ENCODE measurements at places on chromosomes 13 and 19.
A peak's percentile ranks its signal among the peaks of the same experiment; 100 is the strongest.

GRCh38 chr19:13090511-13091231 lies 12.0 kb downstream of the LYL1 start:
- DNase-seq, result no peak

GRCh38 chr13:43686557-43686956 lies 100.2 kb downstream of the ENOX1 start:
- no peak for DNase-seq

DNA sequence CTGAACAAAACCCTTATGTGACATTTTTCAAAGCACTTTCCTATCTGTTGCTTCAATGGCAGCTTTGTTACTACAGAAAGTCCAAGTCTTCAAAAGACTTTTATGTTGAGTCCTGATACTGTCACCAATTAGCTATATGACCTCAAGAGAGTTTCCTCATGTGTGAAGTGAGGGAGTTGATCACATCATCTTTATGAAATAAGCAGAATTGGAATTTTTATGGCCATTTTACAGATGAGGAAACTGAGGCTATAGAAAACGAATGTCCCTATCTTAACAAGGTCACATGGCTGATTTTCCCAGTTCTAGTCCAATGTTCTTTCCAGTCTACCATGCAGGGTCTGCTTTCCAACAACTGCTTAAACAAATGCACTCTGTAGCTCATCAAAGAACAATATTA lies 2.6 kb downstream of the TNFRSF19 start:
- no peak for DNase-seq

- no peak for DNase-seq
Observed at GRCh38 chr13:96090240-96091101, 564 bp downstream of the HS6ST3 start.

DNA sequence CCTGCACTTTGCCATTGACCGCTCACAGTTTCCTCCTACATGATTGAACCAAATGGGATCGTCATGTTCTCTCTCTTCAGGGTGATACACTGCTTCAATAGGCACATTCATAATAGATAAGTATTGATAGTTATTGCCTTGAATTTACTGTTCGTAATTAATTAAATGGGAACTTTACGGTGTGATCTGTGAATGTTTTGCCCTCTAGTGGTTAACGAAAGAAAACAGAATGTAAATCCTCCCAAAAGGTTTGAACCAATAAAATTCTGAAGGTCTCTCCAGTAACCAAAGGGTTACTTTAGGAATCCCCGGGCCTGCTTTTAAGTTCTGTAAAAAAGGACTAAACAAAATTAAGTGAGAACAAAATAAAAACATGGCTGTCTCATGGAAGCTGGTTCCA lies 389.3 kb downstream of the DACH1 start:
- no peak for DNase-seq

GRCh38 chr13:30121666-30122065 lies 185.7 kb downstream of the KATNAL1 start:
- DNase-seq, result no peak

GRCh38 chr19:5953030-5953589 lies 24.8 kb downstream of the RANBP3 start:
- no peak for DNase-seq

DNA sequence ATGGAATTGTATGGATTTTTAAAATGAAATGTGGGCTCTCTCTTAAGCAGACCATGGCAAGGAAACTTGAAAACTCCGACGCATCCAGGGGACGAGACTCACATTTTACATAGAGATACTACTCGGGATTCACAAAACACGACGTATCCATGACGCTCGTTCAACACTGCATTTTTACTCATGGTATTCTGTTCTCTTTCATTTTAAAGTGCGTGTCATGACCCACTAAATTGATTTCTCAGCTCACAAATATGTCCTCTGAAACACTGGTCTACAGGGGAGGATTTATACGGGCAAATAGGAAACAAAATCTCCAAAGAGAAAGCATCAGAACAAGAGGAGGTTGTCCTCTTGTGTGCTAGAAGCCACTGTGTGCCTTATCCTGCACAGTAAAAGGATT lies 523.5 kb downstream of the MYO16 start:
- no peak for DNase-seq

- DNase-seq, result no peak
Observed at GRCh38 chr13:36006347-36006746, 124.8 kb downstream of the DCLK1 start.

DNA sequence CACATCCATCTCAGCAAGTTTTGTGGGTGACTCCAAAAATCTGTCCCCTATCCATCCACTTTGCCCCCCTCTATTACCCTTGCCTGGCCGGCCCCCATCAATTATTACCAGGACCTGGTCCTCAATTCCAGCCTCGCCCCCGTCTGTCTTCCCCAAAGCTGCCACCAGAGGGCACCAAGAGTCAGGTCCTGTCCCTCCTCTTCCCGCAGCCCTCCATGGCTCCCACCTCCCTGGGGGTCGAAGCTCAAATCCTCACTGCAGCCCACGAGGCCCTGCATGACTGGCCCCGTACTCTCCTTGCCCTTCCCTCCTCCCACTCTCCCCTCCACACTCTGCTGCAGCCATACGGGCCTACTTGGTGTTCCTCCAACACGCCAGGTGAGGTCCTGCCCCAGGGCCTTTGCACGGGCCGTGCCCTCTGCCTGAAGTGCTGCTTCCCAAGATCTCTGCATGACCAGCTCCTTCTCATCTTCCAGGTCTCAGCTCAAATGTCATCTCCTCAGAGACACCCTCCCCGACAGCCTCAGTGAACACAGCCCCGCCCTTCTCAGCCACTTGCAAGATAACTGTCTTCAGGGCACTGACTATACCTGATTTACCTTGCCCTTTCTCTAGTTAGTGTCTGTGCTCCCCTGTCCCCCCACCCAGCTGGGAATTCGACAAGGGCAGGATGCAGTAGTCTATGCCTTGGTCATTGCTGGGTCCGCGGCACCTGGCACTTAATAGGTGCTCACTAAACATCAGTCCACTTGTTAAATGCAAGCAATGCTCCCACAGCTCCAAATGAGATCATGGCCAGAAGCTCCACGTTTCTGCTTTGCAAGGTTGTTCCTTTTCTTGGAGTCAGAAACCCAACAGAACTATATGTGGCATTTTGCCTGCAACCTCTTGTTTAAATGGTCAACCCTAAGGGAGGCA lies 16.8 kb upstream of the SEMA6B start:
- DNase-seq, result peak; percentile 62

DNA sequence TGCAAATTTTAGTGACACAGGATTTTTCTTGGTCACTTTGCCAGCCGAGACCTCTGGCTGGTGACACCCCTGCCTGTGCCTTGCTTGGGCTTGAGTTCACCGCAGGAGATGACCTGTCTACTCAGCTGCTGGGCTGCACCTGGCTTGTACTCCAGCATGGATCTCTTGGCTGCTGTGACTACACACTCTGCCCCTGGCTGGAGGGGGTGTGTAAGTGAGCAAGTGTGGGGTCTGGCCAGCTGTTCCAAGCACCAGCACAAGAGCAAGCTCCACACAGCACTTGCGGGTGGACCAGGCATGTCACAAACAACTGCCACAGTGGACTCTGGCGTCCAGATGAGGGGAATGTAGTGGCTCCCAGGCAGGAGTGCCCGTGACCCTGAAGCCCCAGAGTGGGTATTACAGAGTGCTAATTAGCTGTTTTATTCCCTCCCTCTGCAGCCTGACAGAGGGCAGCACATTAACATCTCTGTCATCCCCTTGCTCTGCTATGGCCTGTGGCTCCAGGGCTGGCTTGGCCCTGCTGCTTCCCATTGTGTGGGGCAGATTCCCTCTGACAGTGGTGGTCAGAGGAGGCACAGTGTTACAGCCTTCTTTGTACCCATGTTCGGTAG lies 1387.2 kb downstream of the OLFM4 start:
- no peak for DNase-seq

DNA sequence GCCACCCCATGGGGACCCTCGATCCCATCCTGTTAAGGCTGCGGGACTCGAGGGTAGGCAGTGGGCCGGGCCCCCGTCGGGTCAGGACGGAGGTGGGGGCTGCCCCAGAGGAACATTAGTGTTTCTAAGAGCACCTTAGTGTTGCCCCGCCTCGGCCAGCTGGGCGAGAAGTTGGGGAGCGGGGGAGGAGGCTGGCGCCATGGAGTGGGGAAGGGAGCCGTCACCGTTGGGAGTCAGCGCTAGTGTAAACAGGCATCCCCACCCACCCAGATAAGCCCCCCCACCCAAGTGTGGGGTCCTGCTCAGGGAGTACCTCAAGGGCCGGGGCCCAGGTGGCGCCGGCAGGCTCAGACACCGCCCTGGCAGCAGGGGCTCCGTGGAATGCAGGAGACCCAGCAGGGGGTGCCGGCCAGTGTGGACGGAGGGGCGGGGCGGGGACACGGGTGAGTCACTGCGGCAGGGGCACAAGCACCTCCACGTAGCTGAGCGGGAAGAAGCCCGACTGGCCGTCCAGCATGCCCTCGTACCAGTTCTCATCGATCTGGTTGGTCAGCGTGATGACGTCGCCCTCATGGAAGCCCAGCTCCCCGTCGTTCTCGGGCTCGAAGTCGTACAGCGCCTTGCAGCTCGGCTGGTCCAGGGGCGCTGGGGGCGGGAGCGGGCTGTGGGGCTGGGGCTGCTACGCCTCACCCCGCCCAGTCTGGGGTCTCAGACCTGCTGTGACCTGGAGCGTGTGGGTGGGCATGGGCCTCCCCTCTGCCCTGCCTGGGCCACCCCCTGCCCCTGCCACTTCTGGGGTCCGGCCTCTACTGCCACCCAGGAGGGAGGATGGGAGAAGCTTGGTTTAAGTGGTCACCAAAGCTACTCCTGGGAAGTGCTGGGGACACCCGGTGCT lies 18.0 kb downstream of the MPND start:
- no peak for DNase-seq

- no peak for DNase-seq
Observed at GRCh38 chr13:113109151-113110047, 3.8 kb downstream of the F7 start.

DNA sequence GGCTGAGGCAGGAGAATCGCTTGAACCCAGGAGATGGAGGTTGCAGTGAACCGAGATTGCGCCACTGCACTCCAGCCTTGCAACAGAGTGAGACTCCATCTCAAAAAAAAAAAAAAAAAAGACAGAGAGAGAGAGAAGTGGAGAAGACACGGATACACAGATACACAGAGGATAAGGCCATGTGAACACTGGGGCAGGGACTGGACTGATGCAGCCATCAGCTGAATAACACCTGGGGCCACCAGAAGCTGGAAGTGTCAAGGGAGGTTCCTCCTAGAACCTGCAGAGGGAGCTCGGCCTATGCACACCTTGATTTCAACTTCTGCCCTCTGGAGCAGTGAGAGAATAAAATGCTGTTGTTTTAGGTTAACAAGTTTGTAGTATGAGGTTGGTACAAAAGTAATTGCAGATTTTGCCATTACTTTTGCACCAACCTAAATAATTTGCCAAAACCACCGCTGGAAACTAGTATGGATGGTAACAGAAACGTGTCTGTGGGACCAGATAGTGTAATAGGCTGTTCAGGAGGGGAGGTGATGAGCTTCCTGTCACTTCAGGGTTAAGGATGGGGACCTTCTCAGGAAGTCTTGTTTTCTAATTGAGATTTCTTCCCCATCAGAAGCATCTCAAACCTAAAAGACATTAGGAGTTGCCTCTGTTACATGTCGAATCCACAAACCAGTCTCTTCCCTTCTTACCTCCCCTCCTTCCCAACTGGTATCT lies 36.4 kb upstream of the IGSF23 start:
- peak; percentile 5 for DNase-seq

- DNase-seq, result no peak
Observed at GRCh38 chr19:41933693-41934426, 5.6 kb upstream of the ERFL start.

GRCh38 chr19:38557205-38557799 lies 60.5 kb downstream of the MAP4K1 start:
- DNase-seq, result peak; percentile 50

All from CD4-positive, alpha-beta T cell treated with Interleukin-12 subunit alpha and Interleukin-12 subunit beta, for 1 hour (primary cell).